ENCODE measurements at places on chromosomes 7 and 10.

GRCh38 chr7:107972075-107972482, 30.9 kb downstream of the LAMB1 start:
- no peak for DNase-seq

DNA sequence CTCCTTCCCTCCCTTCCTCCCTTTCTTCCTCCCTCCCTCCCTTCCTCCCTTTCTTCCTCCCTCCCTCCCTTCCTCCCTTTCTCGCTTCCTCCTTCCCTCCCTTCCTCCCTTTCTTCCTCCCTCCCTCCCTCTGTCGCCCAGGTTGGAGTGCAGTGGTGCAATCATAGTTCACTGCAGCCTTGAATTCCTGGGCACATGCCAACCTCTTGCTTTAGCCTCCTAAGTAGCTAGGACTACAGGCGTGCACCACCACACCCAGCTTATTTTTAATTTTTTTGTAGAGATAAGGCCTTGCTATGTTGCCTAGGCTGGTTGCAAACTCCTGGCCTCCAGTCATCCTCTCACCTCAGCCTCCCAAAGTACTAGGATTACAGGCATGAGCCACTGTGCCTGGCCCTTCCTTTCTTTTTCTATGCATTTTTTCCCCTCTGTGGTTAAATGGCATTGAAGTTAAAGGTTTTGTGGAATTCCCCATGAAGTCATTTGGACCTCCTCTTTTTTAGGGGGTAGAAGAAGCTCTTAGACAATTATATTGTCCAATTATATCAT, 9.6 kb downstream of the KLHDC10 start:
- no peak for DNase-seq

GRCh38 chr10:127570036-127570435, 20.9 kb downstream of the NPS start:
- DNase-seq: no peak

- peak; percentile 45 for DNase-seq
Observed at GRCh38 chr10:25725917-25726716, 207.9 kb upstream of the MYO3A start.

DNA sequence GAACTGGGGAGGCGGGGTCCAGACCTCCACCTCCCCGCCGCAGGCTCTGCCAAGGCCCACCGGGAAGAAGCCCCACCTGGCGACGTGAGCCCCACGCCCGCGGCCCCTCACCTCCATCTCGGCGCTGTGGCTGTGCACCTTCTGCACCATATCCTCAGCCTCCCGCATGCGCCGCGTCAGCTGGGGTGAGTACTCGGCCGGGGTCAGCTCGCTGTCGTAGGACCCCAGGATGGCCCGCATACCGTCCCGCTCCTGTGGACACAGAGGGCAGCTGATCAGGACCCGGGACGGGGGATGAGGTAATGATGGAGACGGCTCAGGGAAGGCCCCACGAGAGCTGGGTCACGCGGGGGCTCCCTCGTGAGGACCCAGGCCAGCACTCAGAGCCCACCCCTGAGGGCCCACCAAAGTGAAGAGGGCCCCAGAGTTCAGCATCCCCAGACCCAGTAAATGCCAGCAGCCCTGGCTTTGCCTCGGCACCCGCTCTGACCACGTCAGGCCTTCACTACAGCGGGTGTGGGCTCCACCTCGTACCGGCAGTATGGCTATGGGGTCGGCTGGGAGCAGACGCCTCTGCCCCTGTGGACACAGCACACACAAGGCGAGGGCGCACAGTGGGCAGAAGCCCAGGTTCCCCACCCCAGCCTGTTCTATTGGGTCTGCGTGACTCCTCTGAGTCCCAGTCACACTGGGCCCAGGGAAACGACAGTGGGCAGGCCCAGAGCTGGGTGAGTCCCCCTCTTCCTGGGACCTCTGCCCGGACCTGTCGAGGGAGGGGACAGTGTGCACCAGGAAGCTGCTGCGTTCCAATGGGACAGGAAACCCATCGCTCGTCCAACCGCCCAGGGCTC, 218.1 kb downstream of the MAD1L1 start:
- no peak for DNase-seq

GRCh38 chr7:138982204-138982623, 1.0 kb upstream of the KIAA1549 start:
- DNase-seq: no peak

GRCh38 chr10:46014206-46014605, 16.2 kb downstream of the NCOA4 start:
- no peak for DNase-seq

GRCh38 chr7:87111877-87112276, 40.4 kb upstream of the DMTF1 start:
- no peak for DNase-seq

- no peak for DNase-seq
Observed at GRCh38 chr7:148260599-148260998, 330.0 kb upstream of the C7orf33 start.

DNA sequence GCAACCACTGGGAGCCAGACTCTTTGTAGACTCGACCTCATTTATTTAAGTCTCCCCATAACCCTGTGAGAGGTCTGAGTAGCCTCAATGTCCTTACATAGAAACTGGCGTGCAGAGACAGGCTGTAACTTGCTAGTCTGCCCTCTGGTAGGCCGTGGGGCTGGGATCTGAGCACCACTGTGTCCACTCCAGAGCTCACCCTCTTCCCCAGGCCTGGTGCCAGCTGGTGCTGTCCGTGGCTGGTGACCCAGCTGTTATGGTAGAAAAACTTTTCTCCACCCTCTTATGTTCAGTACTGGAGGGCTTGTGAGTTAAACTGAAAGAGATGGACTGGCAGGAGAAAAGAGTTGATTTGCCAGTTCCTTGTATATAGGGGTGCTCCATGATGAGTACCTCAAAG, 41.9 kb downstream of the ADAMTS14 start:
- DNase-seq: no peak

GRCh38 chr10:113610631-113611601, 52.9 kb downstream of the NRAP start:
- no peak for DNase-seq

GRCh38 chr10:11830836-11831519, 7.8 kb downstream of the PROSER2 start:
- peak; percentile 52 for DNase-seq

DNA sequence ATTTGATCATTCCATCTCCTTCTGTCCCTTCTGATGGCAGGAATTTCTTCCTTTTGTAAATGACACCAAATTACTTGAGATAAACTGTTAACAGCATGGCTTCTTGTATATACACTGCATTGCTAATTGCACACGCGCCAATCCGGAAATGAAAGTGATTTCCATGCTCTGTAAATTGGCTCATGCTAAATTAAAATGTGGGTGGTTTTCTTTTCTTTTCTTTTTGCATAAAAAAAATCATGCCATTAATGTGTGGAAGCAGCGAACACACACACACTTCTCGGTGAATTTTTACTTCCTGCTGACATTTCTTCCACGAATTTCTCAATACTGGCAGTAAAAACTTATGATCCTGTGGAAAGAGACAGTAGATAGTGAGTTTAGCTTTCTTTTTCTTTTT, 123.1 kb upstream of the CCDC6 start:
- no peak for DNase-seq
